Hematopoietic multipotent progenitor cell (in vitro differentiated cells): ENCODE measurements at places on chromosomes 7 and 10. TPM values are rescaled to one million over a fixed set of nuclear protein-coding genes. Genes with fewer than 3 reads are reported as not detected.

Gene GSTO2
- 5.7 TPM for total RNA-seq

- no peak for DNase-seq
Observed at GRCh38 chr10:68333440-68334431, 1.0 kb upstream of the PBLD start.

Gene CHAT
- total RNA-seq = not detected

Gene NPY4R
- under 0.01 TPM for total RNA-seq

Gene FOXP2
- under 0.01 TPM for total RNA-seq

GRCh38 chr7:134313543-134313942 lies 3.2 kb downstream of the SLC35B4 start:
- DNase-seq = no peak

Gene GJD4
- not detected for total RNA-seq

- no peak for DNase-seq
Observed at GRCh38 chr10:64571056-64571455, 1049.9 kb downstream of the REEP3 start.

GRCh38 chr10:77251297-77252013 lies 386.2 kb downstream of the KCNMA1 start:
- DNase-seq = peak; percentile 43

DNA sequence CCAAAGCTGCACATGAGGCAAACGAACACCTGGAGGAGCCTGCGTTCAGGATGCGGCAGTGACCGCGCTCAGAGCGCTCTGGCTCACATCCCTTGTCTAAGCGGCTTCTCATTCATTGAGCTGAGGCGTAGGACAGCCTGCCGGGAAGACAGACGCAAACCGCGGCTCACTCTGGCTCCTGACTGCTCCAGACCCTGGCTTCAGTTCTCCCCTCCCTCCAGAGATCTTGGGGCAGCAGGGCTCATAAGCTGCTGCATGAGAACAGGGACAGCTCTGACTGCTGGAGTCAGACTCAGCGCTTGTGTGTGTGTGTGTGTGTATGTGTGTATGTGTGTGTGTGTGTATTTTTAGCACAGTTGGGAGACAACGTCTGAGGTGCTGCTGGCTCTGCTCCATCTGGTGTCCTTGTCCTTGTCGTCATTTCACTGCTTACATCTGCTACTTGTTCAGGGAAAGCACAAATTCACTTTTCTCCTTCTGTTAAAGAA lies 15.8 kb upstream of the LYZL2 start:
- DNase-seq = peak; percentile 12

Gene MINPP1
- total RNA-seq = 46.9 TPM

Gene KCNMA1
- 0.27 TPM for total RNA-seq

Gene KIAA1217
- total RNA-seq = not detected
